ENCODE measurements at places on chromosomes 1 and 21.
A peak's percentile ranks its signal among the peaks of the same experiment; 100 is the strongest.

DNA sequence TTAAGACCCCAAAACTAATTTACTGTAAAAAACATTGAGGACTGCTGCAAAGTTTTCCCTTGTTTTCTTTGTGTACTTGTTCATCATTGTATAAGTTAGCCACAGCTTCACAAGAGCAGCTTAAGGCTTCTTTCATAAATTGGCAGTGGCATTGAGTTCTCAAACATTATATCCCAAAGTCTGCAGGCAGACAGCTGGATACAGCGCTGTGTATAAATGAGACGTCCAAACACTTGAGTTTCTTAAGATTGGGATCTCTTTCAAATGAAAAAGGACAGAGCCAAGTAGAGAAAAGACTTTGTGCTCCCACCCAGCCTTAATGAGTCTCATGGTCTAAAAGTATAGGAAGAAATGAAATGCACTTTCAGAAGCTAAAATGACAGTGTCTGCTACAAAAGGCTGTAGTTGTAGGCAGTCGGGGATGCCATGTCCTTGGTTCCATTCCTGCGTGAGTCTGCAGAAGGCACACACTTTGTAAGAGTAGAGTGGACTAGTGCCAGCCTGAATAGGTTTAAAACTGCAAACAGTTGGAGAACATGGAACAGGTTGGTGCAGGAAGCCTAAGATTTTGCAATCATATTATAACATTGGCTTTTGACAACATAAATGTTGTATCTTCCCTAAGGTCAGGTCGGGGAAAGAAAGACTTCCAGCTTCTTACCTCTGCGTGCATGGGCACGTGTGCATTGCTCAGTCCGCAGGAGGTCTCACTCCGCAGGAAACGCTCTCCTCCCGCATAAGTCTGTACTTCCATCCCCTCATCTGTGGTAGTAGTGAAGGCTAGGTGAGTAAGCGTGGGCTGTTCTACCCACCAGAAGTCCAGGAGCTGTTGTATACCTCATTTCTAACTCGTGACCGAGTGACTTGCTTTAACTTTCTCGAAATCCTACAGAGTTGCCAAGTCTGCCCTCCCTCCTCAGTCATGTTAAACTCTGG lies 94.4 kb downstream of the CD247 start:
- DNase-seq: peak; percentile 33

- DNase-seq: peak; percentile 39
These were observed 29.1 kb downstream of the SMYD2 start for GRCh38 chr1:214310010-214310409.

DNA sequence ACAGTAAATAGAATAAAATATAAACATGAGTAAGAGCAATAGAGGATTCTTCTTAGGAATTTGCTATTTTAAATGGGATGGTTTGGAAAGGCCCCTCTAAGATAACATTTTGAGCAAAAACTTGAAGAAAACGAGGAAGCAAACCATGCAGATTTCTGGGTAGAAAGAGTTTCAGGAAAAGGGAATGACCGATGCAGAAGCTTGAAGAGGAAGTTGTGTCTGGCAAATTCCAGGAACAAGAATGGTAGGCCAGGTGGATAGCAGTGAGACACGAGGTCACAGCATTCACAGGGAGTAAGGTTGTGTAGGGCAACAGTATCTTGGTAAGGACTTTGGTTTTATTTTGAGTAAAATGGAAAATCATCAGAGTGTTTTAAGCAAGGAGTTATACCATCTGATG lies 108.9 kb downstream of the PEX14 start:
- no peak for DNase-seq

DNA sequence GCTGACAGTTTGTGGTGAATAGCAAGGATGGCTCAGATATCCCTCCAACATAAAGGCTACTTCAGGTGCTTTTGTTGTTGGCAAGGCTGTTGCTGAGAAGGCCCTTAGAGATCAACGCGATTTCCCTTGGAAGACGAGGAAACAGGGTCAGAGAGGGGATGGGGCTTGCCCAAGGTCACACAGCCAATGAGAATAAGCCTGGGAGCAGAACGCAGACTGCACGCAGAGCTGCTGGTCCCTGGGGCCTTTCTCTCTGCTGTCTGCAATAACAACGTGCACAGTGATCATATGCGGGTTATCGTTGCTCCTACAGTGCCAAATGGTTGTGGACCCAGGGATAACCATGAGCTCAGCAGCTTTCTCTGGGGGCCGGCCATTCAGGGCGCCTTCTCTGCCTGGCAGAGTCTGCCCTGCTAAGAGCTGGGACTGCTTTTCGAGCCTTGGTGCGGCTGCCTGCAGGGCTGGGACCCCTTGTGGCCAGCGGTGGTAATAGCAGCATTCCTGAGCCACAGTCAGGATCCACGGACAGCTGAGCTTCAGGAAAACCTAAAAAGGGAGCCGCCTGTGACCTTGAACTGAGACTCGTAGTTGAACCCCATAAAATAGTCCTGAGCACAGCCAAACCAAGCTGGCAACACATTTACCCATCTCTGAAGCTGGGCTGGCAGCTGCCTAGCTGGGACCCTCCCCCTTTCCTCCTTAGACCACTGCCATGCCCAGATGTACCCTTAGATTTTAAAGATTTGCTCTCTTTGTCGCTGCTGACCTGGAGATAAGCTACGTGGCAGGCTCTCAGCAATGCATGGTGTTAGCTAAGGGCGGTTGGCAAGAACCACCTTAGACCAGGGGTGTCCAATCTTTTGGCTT lies 39.8 kb downstream of the HTR6 start:
- peak; percentile 56 for DNase-seq

GRCh38 chr1:30123896-30124295 lies 599.5 kb downstream of the MATN1 start:
- DNase-seq: no peak

- no peak for DNase-seq
These were observed 11.9 kb downstream of the SOAT1 start for GRCh38 chr1:179305450-179305849.

DNA sequence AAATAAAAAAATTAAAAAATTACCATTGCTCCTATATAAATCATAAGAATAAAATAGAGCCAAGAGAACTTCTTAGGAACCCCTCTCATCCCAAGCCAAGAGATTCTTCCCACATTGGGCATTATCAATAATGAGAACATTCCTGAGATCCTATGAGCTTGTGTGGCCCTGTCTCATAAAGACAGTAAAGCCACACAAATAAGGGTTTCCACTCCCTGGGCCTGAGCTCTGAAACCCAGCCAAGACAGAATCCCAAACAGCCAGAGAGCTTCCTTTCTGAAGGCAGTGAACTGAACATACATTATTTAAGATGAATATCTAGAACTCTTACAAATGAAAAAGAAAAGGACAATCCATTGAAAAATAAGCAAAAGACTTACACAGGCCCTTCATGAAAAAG lies 68.3 kb downstream of the SLC45A1 start:
- DNase-seq: no peak

GRCh38 chr1:5616366-5617178 lies 375.7 kb downstream of the NPHP4 start:
- no peak for DNase-seq

GRCh38 chr21:45918835-45919447 lies 62.6 kb upstream of the COL6A1 start:
- no peak for DNase-seq

- no peak for DNase-seq
These were observed 5.1 kb upstream of the LDLRAP1 start for GRCh38 chr1:25538191-25538767.

DNA sequence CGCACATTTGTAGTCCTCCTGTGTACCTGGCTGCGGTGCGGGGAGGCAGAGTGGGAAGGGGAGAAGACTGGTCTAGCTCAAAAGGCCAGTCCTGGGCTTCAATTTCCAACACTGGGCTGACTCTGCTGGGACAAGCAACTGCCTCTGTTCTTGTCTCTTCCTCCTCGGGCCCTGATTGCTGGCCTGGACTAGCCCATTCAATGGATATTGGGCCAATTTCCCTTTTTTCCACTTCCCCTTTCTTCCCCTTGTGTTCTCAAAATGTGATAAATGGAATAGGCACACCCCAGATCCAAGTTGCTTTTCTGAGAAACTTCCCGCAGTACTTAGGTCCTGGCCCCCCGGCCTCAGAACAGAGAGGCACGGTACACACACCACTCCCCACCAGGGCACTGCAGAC lies 48.2 kb downstream of the SPSB1 start:
- DNase-seq: no peak

DNA sequence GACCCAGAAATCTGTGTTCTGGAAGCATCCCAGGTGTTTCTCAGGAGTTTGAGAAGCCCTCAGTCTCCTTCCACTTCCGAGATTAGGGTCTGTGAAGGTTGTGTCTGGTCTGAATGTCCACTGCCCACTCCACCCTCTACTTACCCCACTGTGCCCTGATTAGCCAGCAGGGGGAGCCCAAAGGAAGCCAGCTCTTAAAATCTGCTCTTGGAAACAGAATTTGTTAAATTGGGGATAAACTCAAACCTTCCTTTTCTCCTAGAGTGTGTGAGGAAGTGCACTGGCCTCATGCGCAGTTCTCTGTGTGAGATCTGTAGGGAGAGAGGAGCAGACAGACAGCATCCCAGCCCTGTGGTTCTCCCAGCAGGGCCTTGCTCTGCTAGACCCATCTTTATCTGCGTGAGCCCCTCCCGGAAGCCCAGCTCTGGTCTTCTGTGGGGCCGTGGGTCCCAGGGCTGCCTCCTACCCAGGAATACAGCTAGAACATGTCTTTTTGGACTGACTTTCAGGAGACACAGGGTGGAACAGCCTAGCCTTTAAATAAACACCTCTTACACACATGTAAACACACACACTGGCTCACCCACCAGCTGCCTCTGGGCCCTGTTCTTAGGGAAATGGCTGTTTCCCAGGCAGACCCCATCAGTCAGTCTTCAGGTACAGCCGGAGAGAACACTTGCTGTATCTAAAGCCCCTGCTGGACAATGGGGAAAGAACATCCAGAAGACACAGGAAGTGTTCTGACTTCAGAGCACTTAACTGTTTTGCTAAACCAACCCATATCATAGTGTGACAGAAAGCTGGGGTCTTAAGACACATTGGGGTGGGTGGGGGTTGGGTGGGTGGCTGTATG lies 52.2 kb downstream of the SMYD2 start:
- no peak for DNase-seq

- DNase-seq: no peak
These were observed 1647.9 kb downstream of the PLA2G4A start for GRCh38 chr1:188476606-188477005.

- DNase-seq: peak; percentile 9
These were observed 26.4 kb upstream of the LRRC8D start for GRCh38 chr1:89794406-89794805.

DNA sequence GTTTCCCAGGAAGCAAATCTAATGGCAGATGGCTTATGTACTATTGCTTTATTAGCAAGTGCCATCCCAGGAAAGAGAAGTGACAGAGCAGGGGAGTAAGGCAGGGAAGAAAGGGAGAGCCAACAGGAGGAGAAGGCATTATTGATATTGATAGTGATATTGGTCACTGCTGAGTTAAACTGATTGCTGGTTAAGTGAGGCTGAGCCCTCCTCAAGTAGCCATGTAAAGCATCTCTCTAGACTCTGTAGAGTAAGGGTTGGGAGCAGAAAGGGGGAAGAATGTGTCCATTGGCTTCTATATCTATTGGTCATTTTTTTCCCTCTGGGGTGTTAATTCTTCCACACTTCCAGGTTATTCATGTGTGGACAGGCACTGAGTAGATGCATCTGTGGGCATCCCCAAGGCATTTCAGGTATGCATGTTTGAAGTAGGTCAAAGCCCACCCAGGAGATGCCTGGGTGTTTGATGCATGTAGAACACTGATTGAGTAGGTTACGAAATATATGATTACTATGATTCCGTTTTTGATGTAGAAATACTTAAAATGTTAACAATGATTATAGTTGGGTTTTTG lies 290.5 kb upstream of the DPYD start:
- no peak for DNase-seq

GRCh38 chr1:221045151-221045550 lies 165.9 kb downstream of the HLX start:
- no peak for DNase-seq

DNA sequence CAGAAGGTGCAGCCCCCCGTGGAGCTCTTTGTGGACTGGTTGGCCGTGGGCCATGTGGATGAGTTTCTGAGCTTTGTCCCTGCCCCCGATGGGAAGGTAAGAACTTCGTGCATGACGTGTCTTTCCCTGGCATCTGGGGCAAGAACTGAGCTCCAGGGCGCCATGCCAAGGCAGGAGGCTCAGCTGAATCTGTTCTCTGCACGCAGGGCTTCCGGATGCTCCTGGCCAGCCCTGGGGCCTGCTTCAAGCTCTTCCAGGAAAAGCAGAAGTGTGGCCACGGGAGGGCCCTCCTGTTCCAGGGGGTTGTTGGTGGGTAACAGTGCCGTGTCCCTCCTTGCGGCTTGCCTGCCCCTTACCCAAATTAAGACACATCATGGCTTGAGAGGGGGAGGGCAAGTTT lies 27.7 kb downstream of the PADI3 start:
- no peak for DNase-seq

GRCh38 chr1:54362881-54363340 lies 43.3 kb downstream of the SSBP3 start:
- DNase-seq: no peak

GRCh38 chr1:29586991-29587745 lies 350.8 kb downstream of the PTPRU start:
- no peak for DNase-seq

DNA sequence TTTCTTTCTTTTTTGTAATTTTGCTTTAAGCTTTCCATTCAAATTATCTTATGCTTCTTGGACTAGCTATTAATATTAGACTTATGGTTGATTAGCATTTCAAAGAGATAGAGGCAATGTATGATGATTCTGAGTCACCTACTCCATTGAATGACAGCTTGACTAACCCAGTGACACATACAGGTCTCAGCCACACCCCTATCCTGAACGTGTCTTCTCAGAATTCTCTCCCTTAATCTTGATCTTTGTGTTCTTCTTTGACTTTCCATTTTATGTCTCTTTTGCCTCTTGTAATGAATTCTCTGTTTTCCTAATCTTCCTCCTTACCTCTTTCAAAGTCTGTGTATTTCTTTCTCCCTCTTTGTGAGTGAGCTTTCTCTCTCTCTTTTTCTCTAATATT lies 241.1 kb downstream of the PDE4B start:
- no peak for DNase-seq

DNA sequence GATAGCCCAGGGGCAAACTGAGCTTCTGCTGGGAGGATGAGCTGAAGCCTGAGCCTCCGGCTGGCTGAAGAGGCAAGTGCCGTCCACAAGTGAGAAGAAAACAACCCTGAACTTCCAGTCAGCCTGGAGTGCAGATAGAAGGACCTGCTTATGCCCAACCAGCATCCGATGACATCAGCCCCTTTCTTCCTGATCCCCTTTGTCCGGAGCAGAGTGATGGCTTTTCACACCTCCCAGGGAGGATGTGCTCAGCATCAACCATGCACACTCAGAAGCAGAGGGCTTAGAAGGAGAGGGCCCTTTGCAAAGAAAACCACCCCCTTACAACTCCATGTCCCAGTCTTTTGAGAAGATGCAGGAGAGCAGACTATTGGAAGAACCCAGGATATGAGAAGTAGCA lies 23.7 kb upstream of the REG4 start:
- DNase-seq: no peak

DNA sequence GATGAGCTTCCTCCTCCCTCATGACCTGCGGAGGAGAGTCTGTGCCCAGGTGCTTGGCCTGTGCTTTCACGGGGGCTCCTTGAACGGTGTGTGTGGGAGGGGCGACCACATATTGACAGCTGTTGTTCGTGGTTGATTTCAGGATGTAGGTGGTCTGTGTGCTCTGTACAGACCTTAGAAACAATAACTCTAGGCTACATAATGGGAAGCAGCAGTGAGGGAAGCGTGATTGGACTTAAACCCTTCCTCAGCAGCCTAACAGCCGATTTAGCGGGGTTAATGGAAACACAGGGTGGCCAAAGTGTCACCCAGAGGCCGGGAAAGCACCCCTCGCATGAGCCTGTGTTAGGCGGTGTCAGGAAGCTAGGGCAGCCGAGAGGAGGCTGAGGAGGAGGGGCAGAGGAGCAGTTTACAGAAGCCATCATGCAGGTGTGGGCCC lies 56.0 kb downstream of the TBCE start:
- DNase-seq: no peak
